ENCODE measurements at places on chromosomes 3 and 15. TPM values are rescaled to one million over a fixed set of nuclear protein-coding genes. Genes with fewer than 3 reads are reported as not detected.

Gene RARRES1
- total RNA-seq: 520 TPM

Gene CCK
- not detected for total RNA-seq

Gene RYR3
- total RNA-seq: 3.1 TPM

Gene RBM15B
- total RNA-seq: 33.0 TPM

Gene RBPMS2
- not detected for total RNA-seq

Gene NCBP2
- total RNA-seq: 16.9 TPM

Gene SCN11A
- total RNA-seq: not detected

DNA sequence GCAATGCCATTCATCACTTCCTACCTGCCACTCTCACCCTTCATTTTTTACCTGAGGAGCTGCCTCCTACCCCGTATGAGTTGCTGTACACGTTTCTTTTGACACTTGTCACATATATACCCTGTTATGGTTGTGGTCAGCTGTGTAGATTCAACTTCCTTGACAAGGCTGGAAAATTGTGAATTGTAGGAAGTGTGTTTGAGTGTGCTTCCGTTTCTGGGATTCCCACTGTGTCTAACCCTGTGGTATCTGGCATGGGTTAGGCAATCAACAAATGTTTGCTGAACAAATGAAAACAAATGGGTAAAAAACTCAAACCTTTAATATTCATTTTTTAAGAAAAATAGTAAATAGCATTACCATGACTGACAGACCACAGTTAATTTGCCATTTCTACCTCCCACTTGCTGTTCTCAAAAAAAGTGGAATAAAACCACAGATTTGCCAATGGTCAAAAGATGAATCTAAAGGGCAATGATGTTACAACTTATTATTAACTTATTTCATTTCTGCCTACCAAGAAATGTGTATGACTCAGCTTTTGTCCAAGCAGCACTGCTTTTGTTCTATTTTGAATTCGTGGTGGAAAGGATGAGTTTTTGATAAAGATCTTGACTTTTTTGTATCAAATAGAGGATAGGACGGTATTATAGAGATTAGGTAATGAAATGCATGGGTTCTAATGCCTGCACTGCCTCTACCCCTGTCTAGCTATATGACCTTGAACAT, 404.6 kb downstream of the LPP start:
- no peak overlapping the region for H3K4me3 ChIP-seq
- DNase-seq: no peak
- H3K36me3 ChIP-seq: no peaks in the 10 kb centered on the region
- no peaks in the 10 kb centered on the region for H3K27me3 ChIP-seq
- peaks cover 27% of the 10 kb centered on the region for H3K4me1 ChIP-seq

- H3K4me3 ChIP-seq: no peak overlapping the region
- peaks cover 25% of the 10 kb centered on the region for H3K27me3 ChIP-seq
- no peak overlapping the region for H3K27ac ChIP-seq
- H3K36me3 ChIP-seq: no peaks in the 10 kb centered on the region
These were observed 44.6 kb downstream of the ZIC4 start for GRCh38 chr3:147361454-147362420.

DNA sequence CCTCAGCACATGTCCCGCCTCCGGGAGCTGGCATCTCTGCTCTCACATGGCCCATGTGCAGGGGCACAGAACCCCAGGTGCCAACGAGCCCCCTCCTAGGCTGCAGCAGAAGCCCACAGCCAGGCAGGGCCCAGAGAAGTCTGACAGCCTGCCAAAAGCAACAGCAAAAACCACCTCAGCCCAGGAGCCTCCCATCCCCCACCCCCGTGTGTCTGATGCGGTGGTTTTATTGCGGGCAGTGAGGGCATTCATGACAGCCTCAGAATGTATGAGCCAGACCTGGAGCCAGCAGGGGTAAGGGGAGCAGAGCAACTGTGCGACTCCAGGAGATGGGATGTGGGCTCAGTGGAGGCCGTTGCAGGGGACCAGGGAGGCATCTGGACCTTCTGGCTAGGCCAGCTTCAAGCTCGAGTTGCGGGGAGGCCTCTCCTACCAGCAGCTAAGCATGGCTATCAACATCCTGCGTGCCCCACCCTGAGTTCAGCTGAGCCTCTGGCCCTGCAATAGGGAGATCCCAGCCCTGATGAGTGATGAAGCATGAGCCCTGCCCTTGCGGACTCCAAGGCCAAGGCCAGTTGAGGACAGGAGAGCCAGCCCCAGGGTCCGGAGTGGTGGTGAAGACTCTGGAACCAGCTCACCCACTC, 52.5 kb downstream of the CYP11A1 start:
- peak overlapping the region; percentile 92 for H3K27ac ChIP-seq
- no peak for DNase-seq
- H3K4me1 ChIP-seq: peaks cover 20% of the 10 kb centered on the region

GRCh38 chr3:52099001-52099401, 42.6 kb upstream of the DUSP7 start:
- H3K27me3 ChIP-seq: no peaks in the 10 kb centered on the region
- no peak overlapping the region for H3K4me3 ChIP-seq
- no peak for DNase-seq
- H3K27ac ChIP-seq: no peak overlapping the region
- H3K36me3 ChIP-seq: no peaks in the 10 kb centered on the region

GRCh38 chr3:172305552-172305951, 142.7 kb downstream of the GHSR start:
- H3K27ac ChIP-seq: no peak overlapping the region
- no peaks in the 10 kb centered on the region for H3K27me3 ChIP-seq
- no peak for DNase-seq
- peaks cover 14% of the 10 kb centered on the region for H3K36me3 ChIP-seq
- no peak overlapping the region for H3K4me3 ChIP-seq

DNA sequence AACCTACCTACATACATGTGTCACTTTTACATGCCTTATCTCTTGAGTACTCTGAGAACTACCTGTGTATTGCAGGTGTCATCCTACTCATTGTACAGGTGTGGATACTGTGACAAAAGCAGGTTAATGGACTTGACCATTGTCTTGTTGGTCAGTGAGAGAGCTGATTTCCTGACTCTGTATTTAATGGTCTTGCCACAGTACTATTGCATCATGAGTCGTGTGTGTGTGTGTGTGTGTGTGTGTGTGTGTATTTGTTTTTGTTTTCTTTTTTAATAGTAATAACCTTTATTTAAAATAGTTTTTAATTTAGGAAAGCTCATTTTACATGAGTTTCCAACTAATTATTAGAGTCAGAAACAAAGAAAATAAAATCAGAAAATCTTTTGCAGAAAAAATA, 7.7 kb downstream of the SELENOT start:
- H3K27me3 ChIP-seq: no peaks in the 10 kb centered on the region
- no peak overlapping the region for H3K4me3 ChIP-seq
- DNase-seq: no peak

DNA sequence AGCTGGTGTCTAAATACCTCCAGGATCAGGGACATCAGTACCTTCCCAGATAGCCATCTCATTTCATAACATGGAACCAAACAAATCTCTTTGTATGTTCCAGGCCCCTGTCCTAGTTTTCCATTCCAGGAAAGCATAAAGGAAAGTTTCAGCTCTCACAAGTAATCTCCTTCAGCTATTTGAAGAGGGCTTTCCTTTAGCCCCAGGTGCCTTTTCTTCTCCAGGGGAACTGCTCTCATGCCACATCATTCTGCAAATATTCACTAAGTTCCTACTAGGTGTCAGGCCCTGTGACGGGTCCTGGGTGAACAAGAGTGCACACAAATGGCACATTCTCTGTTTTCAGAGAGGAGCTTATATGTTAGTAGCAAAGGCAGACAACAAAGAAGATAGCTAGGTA, 136.1 kb downstream of the ADAMTS9 start:
- no peak overlapping the region for H3K27ac ChIP-seq
- peaks cover under 1% of the 10 kb centered on the region for H3K36me3 ChIP-seq
- DNase-seq: no peak
- H3K4me1 ChIP-seq: peaks cover 7% of the 10 kb centered on the region

DNA sequence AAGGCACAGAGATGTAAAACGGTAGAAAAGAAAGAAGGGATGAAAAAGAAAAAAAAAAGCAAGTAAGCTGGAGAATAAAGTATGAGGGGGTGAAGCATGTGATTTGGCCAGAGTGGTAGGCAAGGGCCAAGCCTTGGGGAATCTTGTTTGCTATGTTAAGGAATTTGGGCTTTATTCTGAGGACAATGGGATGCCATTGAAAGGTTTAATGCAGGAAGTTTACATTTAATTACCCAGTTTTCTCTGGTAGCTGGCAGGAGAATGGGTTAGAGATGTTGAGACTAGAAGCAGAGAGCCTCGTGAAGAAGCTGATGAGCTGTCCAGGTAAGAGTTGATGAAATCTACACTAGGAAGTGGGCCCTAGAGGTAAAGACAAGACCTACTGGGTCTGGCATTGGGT, 455.9 kb downstream of the PDCD6IP start:
- no peak for DNase-seq
- H3K36me3 ChIP-seq: no peaks in the 10 kb centered on the region
- peaks cover 19% of the 10 kb centered on the region for H3K4me1 ChIP-seq

GRCh38 chr15:34358367-34358766, 8.6 kb downstream of the LPCAT4 start:
- H3K27me3 ChIP-seq: no peaks in the 10 kb centered on the region
- no peak overlapping the region for H3K4me3 ChIP-seq
- no peak overlapping the region for H3K27ac ChIP-seq

DNA sequence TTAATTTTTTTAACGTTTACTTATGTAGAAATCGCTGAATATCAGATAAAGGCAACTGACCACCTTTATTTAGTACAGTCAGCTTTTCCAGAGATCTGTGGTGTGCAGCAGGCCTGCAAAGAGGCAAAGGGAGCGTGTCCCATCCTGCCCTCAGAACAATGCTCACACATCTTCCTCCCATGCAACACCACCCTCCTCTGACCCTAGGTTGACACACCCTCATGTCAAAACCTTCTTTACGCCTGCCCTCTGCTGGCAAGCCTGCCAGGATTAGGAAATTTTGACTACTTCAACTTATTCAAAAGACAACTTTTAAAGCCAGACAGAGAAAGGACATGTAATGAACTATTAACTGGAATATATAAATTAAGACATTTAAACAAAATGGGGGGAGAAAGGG, 513.7 kb downstream of the FOXP1 start:
- peak overlapping the region; percentile 98 for H3K27ac ChIP-seq
- DNase-seq: no peak
- H3K4me1 ChIP-seq: peaks cover 54% of the 10 kb centered on the region
- no peaks in the 10 kb centered on the region for H3K27me3 ChIP-seq
- H3K4me3 ChIP-seq: peak overlapping the region; percentile 44

GRCh38 chr3:42809202-42809601, at the start of gene ACKR2:
TSS of gene ACKR2 (plus strand) at chr3:42809445. CDS start at chr3:42864503, 55,058 bp downstream.
- H3K36me3 ChIP-seq: no peaks in the 10 kb centered on the region
- no peak within 1 kb of the TSS for H3K27ac ChIP-seq
- no peak for DNase-seq
- peaks cover 4% of the 10 kb centered on the region for H3K4me1 ChIP-seq
- H3K27me3 ChIP-seq: no peaks in the 10 kb centered on the region
- no peak within 1 kb of the TSS for H3K4me3 ChIP-seq

DNA sequence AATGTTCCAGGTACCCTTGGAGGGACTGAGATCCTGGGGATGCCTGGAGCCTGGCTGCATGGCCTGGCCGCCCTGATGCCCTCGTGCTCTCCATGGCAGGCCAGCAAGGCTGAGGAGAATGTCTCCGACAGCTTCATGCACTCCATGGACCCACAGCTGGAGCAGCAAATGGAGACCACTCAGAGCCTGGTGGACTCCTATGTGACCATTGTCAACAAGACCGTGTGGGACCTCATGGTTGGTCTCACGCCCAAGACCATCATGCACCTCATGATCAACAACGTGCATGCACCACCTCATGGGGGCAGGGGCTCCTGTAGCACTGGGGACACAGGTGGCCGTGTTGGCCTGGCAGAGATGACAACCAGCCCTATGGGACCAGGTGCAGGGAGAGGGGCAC, 19.7 kb downstream of the GOLGA6A start:
- DNase-seq: peak; percentile 58
- no peaks in the 10 kb centered on the region for H3K27me3 ChIP-seq
- H3K4me3 ChIP-seq: no peak overlapping the region

GRCh38 chr15:93033434-93034045, 55.5 kb downstream of the RGMA start:
- H3K27me3 ChIP-seq: no peaks in the 10 kb centered on the region
- peak; percentile 62 for DNase-seq
- H3K36me3 ChIP-seq: no peaks in the 10 kb centered on the region
- H3K27ac ChIP-seq: no peak overlapping the region
- no peak overlapping the region for H3K4me3 ChIP-seq
- peaks cover 23% of the 10 kb centered on the region for H3K4me1 ChIP-seq
